ENCODE measurements at places on chromosomes 12 and 14. TPM values are rescaled to one million over a fixed set of nuclear protein-coding genes. Genes with fewer than 3 reads are reported as not detected.

SLC11A2 gene
- polyA plus RNA-seq = 42.8 TPM

DNA sequence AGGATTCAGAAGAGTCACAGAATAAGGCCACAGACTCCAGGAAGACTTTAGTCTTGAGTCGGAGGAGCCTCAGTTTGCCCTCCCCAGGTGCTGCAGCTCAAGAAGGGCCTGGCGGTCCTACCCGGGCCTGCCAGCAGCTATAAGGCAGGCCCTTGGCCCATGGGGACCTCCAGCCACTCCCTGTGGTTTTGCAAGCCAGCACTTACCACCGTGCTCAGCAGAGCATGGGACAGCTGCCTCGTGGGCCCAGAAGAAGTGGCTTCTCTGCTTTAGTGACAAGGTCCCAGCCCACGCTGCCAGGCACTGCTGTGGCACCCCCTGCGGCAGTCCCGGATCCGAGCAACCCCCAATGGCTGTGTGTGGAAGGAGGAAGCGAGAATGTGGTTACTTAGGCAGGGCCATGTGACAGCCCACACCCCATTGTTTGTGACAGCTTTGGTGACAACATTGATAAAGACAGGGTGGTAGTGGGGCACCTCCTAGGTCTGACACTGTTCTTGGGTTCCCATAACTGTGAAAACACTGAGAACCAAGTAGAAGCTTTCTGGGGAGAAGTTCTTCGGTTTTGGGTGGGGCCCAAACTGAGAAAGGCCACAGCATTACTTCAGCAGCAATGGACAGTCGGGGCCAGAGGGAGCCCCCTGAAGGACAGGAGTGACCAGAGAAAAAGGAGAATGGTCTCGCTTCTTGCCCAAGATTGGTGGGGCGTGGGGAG lies at the start of gene SELPLG:
Gene SELPLG, minus strand, starts transcription at position 361 of the 715 bp plus-strand sequence. CDS start 9,587 bp downstream, outside the sequence.
- DNase-seq = no peak

DNA sequence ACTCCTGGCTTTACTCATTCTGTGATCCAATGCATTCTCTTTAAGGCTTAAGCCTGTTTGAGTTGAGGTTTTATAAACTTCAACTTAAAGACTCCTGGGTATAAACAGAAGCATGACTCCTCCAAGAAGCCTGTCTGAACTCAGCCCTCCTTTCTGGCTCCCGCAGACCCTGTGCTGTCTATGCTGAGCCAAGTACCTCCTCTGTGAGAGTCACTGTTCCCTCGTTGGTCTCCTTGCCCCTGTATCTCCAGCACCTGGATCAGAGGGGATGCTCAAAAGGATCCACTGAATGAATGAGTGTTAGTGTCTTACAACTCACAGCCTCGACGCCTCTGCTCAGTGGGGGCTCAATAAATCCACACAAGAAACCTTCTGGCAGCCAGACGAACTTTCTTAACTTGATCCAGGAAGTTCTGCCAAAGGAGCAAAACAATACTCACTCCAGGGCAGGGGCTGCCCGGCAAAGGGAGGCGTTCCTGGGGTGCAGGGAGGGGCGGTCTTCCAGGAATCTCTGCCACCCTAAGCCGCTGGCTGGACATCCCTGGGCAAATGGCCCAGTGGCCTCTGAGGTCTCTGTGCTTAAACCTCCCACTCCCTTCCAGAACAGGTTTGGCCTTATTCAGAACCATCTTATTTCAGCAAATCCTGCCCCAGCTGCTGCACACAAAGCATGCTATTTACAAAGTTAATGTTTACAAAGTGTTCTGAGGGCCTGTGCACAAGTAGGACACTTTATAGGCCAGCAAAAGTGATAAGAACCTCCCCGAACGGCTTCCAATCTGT lies 32.9 kb downstream of the MAP1LC3B2 start:
- DNase-seq = no peak

- DNase-seq = no peak
These were observed 61.8 kb downstream of the NOC4L start for GRCh38 chr12:132206046-132206434.

C1QL4 gene
- 0.63 TPM for polyA plus RNA-seq

- no peak for DNase-seq
These were observed 4.0 kb upstream of the CRIP2 start for GRCh38 chr14:105470350-105471296.

- DNase-seq = no peak
These were observed 44.5 kb downstream of the CHGA start for GRCh38 chr14:92967346-92967926.

DNA sequence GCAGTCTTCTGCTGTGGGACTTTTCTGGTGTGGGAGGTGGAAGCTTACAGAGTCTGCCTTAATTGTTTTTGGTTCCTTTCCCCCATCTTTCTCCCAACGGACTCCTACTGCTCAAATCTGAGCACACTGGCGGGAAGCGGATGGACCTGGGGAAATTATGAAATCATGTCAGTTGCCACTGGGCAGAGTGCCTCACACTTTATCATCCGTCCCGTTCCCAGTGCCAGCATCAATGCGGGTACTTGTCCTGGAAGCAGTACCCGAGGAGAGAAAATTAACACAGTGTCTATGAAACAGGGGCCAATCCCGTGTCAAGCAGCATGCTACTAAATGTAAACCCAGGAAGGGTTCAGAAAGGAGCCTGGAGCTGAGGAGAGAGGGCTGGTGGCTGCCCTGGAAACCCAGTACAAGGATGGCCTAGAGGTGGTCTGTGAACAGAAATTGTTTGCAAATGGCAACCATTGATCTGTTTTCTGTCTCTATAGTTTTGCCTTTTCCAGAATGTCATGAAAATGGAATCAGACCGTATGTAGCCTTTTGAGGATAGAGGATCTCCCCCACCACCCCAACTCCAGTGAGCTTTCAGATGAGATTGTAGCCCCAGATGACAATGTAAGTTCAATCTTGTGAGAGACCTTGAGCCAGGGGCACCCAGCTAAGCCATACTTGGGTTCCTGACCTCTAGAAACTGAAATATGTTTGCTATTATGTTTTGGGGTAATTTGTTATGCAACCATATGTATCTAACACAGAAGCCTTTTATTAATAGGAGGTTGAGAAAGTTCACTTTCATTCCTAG lies 908 bp upstream of the CDKL1 start:
- DNase-seq = no peak

LRRC43 gene
- polyA plus RNA-seq = 0.39 TPM

GRCh38 chr12:26719852-26720251 lies 113.1 kb downstream of the ITPR2 start:
- DNase-seq = no peak

CHGA gene
- polyA plus RNA-seq = 18.2 TPM

CLBA1 gene
- 1.6 TPM for polyA plus RNA-seq

- peak; percentile 74 for DNase-seq
These were observed 12.5 kb upstream of the INF2 start for GRCh38 chr14:104676694-104677511.

ACSM4 gene
- polyA plus RNA-seq = not detected

DNA sequence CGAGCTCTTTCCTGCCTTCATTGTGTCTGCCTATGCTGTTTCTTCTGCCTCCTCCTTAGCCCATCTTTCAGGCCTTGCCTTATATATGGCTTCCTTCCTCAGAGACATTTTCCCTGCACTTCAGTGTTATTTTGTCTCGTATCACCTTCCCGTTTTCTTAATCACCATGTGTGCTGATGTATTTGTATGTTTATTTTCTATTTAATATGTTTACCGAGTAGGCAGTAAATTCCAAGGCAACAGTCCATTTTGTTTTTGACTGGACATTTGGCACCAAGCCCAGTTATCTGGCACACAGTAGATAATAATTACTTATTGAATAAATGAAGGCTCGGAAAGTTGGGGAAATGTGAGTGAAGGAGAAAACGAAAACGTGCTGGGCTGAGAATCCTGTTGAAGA lies 4.6 kb upstream of the POU6F1 start:
- DNase-seq = no peak

DNA sequence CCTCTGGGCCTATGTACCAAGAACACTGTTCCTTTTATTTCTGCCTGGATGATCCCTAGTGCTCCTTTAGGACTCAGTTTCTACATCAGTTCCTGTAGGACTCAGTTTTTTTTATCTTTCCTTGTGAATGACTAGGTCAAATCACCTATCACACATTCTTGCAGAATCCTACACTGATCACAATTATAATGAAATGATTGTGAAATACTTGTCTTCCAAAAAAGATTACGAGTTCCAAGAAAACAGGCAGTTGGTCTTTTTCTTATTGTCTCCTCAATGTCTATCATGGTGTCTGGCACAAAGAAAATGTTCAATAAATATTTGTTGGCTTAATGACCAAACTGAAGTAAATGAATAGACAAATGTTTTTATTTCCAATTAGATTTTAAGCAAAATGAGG lies 95.5 kb upstream of the GARIN6 start:
- no peak for DNase-seq

DNA sequence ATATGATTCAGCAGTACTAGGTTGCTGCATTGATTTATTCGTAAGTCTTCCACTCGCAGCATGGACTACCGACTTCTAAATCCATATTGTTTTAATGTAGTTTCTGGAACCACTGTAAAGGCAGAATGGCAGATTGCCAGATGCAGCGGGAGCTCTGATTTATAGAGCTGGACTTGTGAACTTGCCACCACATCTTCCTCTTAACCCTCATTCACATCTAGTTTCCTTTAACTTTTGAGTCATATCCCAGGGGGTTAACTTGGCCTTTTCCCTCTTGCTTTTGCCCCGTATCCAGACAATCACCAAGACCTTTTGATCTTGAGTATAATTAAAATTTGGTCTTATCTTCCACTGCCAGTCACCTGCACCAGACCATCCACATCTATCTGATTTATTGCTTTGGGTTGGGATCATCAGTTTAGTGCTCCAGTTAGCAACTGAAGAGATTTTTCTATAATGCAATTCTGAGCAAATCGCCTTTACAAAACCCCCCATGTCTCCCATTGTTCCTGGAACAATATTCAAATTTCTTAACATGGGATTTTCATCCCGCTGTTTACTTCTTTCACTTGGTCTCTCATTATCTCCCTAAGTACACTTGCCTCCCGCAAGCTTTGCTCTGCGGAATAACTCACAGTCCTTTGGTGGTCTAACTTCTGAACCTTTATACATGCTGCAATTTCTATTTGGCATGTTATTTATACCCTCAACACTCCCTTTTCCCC lies 130.5 kb downstream of the ACSS3 start:
- no peak for DNase-seq

DNA sequence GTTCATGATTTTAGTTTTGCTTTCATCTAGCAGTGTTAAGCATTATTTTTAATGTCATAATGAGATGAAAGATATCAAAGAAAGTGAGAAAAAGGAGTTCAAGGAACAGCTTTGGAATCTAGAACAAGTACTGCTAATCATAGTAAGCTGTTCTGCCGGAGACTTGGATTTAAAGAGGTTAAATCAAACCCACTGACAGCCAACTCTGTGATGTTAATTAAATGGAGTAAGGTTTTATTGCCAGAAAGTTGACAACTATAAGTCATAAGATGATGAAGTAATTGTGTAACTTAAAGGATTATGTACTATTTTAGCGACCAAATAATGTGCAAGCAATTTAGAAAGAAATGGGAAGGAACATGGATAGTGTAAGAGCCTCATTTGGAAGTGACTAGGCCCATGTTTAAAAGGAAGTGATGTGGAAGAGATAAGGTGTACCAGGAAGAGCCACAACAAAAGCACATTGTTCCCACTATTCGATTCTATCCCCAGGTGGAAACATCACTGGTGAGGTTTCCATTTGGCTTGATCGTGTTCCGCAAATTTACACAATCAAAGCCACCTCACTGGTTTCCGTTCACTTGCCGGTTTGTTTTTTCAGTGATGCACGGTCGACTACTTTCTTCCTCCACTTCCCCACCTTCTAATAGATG lies 388.5 kb downstream of the PAWR start:
- no peak for DNase-seq

TSPAN8 gene
- polyA plus RNA-seq = not detected

- no peak for DNase-seq
These were observed 239.2 kb downstream of the NUAK1 start for GRCh38 chr12:105899589-105899988.

FAM161B gene
- polyA plus RNA-seq = 0.14 TPM

RTL1 gene
- polyA plus RNA-seq = 0.02 TPM

TBC1D30 gene
- 2.8 TPM for polyA plus RNA-seq

- DNase-seq = no peak
These were observed 797.3 kb downstream of the SLC16A7 start for GRCh38 chr12:60393093-60393492.

ASCL1 gene
- polyA plus RNA-seq = 0.12 TPM

TMPRSS12 gene
- not detected for polyA plus RNA-seq

- DNase-seq = no peak
These were observed 276.5 kb downstream of the FUT8 start for GRCh38 chr14:65689070-65689469.

CCDC60 gene
- 0.06 TPM for polyA plus RNA-seq

GRCh38 chr12:91841822-91842221 lies 303.8 kb downstream of the BTG1 start:
- no peak for DNase-seq

- no peak for DNase-seq
These were observed 567.3 kb downstream of the SLC16A7 start for GRCh38 chr12:60162988-60163720.

RPGRIP1 gene
- polyA plus RNA-seq = 0.35 TPM

GRCh38 chr14:70358631-70359030 lies 852 bp downstream of the COX16 start:
- no peak for DNase-seq

- DNase-seq = no peak
These were observed 44.0 kb upstream of the PLBD1 start for GRCh38 chr12:14611640-14612203.

DNA sequence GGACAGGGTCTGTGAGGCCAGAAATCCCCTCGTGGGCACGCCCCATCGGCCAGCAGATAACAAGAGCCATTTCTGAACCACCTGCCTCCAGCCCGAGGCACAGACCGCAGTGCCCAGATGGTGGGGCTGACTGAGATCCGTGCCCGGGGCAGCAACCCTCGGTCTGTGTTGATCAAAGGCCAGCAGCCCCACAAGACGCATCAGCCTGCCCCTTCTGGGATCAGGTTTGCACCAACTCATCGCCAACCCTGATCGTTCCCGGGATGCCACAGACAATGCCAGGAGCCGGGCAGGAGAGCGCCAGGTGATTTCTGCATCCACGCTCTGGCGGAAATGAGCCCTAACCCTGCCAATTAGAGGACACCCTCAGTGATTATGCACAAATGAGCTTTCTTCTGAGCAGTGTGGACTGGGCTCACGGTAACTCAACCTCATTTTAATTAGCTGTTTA lies 64.5 kb downstream of the TESC start:
- no peak for DNase-seq

All from H1 (cell line).